BJ (cell line): ENCODE measurements at places on chromosomes 5 and 9. TPM values are rescaled to one million over a fixed set of nuclear protein-coding genes. Genes with fewer than 3 reads are reported as not detected.

Gene SMIM3
- polyA plus RNA-seq: 43.7 and 45.0 TPM in 2 replicates

Gene LIX1
- polyA plus RNA-seq: not detected in 2 replicates

Gene TMEM171
- 4.4 and 5.3 TPM in 2 replicates for polyA plus RNA-seq

Gene TICAM2
- polyA plus RNA-seq: 1.2 and 1.4 TPM in 2 replicates

Gene MARVELD2
- 0.88 and 1.3 TPM in 2 replicates for polyA plus RNA-seq

Gene OR1J2
- polyA plus RNA-seq: 0.64 TPM in 2 replicates

Gene FREM1
- 0.01 and 0.04 TPM in 2 replicates for polyA plus RNA-seq

Gene SNX24
- polyA plus RNA-seq: 6.9 and 15.1 TPM in 2 replicates

Gene PCA3
- not detected in 2 replicates for polyA plus RNA-seq

Gene SURF2
- polyA plus RNA-seq: 9.0 and 10.0 TPM in 2 replicates

Gene TMEM252
- not detected in 2 replicates for polyA plus RNA-seq

Gene N4BP3
- polyA plus RNA-seq: 0.02 and 0.04 TPM in 2 replicates

Gene CCDC127
- polyA plus RNA-seq: 4.5 and 4.8 TPM in 2 replicates

Gene IL17B
- polyA plus RNA-seq: 0.49 and 0.90 TPM in 2 replicates

Gene PTGER4
- polyA plus RNA-seq: 0.28 and 0.44 TPM in 2 replicates

Gene FGF18
- polyA plus RNA-seq: 0.04 TPM in 1 of 2 replicates, not detected in the other

Gene IL3
- not detected in 2 replicates for polyA plus RNA-seq

Gene WDR70
- 14.0 and 22.8 TPM in 2 replicates for polyA plus RNA-seq

Gene C8G
- 0.48 and 0.60 TPM in 2 replicates for polyA plus RNA-seq

Gene MOB3B
- 0.04 and 0.05 TPM in 2 replicates for polyA plus RNA-seq

Gene LRRC70
- polyA plus RNA-seq: 0.07 and 0.13 TPM in 2 replicates

Gene TRIM14
- 9.9 and 10.1 TPM in 2 replicates for polyA plus RNA-seq

Gene GPR107
- 32.5 and 36.4 TPM in 2 replicates for polyA plus RNA-seq

Gene CMYA5
- polyA plus RNA-seq: 1.4 and 1.5 TPM in 2 replicates

Gene CNOT6
- 3.9 and 8.8 TPM in 2 replicates for polyA plus RNA-seq

Gene HSD17B3
- 0.05 TPM in 1 of 2 replicates, not detected in the other for polyA plus RNA-seq

Gene SYK
- polyA plus RNA-seq: not detected in 2 replicates

Gene ARHGEF37
- 0.42 and 0.92 TPM in 2 replicates for polyA plus RNA-seq

Gene SPINK6
- polyA plus RNA-seq: not detected in 2 replicates

Gene ORM2
- polyA plus RNA-seq: not detected in 2 replicates

Gene PCDHGC5
- polyA plus RNA-seq: 0.99 and 1.6 TPM in 2 replicates

Gene DBN1
- 103 and 176 TPM in 2 replicates for polyA plus RNA-seq

Gene ANKRD34B
- not detected in 2 replicates for polyA plus RNA-seq

Gene LECT2
- 0.10 TPM in 1 of 2 replicates, not detected in the other for polyA plus RNA-seq
